ENCODE measurements at places on chromosomes 11 and 22. TPM values are rescaled to one million over a fixed set of nuclear protein-coding genes. Genes with fewer than 3 reads are reported as not detected.

Gene KCNJ1
- total RNA-seq: not detected

Gene ELMOD1
- 1.4 TPM for total RNA-seq

Gene NTM
- 50.4 TPM for total RNA-seq

Gene LGALS12
- total RNA-seq: not detected

Gene FAT3
- total RNA-seq: 0.06 TPM

Gene CCDC87
- total RNA-seq: 0.34 TPM

Gene DYNC2H1
- total RNA-seq: 27.7 TPM

Gene MRGPRE
- not detected for total RNA-seq

- DNase-seq: no peak
These were observed 8.6 kb downstream of the RPUSD4 start for GRCh38 chr11:126202646-126203359.

- peak; percentile 56 for DNase-seq
These were observed 146.7 kb downstream of the CTTN start for GRCh38 chr11:70544774-70545609.

- no peak for DNase-seq
These were observed 392.9 kb downstream of the NTM start for GRCh38 chr11:131763193-131763890.

DNA sequence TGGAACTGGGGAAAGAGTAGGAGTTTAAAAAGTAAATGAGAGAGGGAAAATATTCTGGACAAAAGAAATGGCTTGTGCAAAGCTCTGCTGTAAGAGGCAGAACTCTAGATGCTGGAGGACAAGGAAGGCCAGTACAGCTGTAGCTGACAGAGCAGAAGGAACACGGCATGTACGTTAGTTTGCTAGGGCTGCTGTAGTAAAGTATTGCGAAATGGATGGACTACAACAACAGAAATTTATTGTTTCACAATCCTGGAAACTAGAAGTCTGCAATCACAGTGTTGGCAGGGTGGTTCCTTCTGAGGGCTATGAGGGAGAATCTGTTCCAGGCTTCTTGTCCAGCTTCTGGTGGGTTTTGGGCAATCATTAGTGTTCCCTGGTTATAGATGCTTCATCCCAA lies 454.4 kb downstream of the NTM start:
- DNase-seq: no peak

GRCh38 chr11:86062719-86063118 lies 6.2 kb downstream of the PICALM start:
- DNase-seq: no peak

DNA sequence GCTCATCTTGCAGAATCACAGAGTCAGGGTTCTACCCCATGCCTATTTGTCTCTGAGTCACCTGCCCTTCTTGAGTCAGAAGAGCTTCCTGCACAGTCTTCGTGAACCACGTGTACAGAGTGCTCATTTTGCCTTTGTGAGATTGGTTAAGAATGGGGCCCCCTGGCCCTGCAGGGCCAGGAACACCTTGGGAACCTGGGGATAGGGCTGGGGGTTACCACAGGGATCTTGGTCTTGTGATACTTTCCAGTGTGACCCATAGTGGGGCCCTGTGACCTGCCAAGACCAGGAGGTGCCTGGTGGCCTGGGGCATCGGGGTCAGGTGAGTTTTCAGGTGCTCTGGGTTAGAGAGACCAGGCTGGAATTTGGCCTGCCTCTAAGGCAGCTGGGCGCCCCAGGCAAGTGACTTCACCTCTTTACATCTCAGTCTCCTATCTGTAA lies 9.4 kb downstream of the TMPRSS13 start:
- DNase-seq: no peak

DNA sequence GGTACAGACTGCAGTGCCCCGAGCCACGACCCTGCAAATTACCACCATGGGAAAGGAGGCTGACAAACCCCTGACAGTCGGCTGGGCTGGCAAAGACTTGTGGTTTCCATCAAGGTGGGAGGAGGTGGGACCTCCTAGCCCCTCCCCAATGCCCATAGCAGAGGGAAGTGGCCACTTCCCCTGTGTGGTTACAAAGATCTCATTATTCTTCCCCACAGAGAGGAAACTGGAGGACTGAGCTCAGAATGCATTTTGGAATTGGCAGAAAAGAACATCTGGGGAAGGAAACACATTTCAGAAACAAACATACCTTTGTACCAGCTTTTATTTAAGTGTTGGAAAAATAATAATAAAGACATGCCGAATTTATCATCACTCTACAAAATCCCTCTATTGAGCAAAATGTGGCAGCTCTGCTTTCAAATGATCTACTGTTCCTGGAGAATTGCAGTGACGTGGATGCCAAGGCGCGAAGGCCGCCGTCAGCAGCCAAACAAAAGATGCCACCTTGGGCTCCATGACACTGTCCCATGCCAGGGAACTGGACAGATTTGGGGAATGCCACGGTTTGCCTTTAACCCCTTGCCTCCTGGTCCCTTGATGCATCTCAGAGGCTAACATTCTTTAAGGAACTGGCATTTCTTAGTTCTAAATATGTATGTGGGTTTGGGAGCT lies 169.6 kb downstream of the CRYBB2 start:
- DNase-seq: no peak

DNA sequence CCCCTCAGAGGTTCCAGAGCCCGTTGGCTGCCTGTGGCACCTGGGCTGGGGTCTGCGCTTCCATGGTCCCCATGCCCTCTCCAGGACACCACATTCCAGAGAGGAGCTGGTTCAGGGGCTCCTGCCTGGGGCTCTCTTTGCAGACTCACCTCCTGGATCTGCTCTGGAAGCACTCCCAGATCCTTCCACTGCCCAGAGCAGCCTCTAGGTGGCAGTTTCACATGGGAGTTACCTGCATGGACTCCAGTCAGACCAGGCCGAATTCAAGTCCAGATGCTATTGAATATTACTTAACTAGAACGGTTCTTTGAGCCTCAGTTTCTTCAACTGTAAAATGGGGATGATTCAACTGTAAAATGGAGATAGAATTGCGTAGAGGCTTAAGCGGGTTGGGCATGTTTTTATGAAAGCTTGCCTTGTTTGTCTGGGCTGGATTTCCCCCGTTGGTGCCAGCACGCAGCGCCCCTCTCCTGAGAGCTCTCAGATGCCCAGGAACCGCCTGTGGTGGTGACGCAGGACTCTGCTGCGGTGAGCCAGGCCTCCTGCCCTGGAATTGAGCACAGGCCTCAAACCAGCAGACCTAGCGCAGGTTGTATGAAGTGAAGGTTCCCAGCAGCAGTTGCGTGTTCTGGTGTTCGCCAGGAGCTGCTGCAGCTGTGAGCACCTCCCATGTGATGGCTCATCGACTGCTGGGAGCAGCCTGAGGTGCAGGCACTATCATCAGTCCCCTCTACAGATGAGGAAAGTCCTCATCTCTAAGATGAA lies 44.2 kb downstream of the LMO1 start:
- peak; percentile 28 for DNase-seq

DNA sequence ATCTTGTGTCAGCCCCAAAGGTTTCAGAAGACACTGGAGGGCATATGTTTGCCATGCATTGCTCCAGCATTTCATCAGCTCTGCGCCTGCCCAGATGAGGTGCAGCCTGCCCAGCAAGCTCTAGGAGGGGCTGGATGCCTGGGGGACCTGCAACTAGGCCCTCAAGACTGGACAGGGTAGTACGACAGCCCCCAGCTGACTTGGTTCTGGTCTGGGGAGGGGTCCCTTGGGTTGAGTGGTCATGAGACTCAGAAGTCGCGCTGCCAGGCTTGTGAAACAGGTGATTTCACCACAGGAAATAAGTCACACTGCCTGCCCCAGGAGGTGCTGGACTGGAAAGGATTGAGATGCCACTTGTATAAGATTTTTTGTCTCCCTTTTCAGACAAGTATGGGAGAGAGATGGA lies 23.4 kb downstream of the TPBGL start:
- no peak for DNase-seq

DNA sequence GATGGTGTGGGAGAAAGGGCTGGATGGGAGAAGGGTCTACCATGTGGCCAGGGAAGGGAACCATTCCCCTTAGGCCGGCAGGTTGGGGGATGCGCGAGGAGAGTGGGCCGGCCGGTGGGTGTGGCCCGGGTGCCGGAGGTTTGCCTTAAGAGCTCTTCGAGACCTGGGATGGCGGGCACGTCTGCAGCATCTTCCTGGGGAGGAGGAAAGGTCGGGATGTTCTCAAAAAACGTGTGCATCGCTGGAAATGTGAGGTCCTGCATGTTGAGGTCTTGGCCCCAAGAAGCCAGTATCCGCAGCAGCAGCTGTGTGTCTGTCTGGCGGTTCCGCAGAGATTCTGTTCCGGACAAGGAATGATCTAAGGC lies 1.4 kb downstream of the NAV2 start:
- no peak for DNase-seq

- DNase-seq: no peak
These were observed 99.5 kb downstream of the NAV2 start for GRCh38 chr11:19812096-19812495.

DNA sequence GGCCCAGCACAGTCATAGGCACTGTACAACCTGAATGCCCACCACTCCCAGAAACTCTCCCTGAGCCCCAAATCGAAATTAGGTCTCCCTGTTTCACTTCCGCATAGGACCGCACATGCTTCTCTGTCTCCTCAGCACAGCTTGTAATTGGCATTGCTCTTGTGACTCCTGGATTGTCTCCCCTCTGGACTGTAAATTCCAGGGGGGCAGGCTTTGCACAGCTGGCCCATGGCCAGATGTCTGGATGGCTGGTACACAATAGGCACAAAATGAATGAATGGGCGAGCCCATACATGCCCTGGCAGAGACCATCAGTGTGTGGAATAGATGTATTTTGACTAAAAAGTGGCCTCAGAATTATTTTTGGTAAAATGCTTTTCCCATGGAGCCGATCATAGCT lies 63.3 kb upstream of the PHF21B start:
- DNase-seq: no peak

DNA sequence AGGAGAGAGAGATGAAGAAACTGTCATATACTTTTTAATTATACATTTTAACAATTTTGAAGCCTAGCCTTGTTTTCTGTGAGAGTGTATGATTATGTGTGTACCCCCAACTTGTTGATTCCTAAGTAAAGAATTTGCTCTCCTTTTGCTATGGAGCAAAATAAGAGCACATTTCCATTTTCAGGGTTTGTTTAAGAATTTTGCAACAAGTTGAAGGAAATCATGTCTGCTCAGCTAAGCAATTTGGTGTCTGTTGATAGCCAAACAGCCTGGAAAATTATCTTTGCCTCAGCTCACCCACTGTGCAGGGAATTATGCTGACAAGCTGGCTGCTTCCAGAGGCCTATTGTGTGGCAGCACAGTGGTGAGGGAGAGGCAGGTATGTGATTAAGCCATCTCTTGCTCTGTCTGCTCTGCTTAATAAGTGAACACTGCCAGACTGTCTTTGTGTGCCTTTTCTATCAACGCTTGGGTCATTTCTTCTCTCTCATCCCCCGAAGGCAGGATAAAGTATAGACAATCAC lies 135.1 kb upstream of the TTC12 start:
- DNase-seq: no peak

DNA sequence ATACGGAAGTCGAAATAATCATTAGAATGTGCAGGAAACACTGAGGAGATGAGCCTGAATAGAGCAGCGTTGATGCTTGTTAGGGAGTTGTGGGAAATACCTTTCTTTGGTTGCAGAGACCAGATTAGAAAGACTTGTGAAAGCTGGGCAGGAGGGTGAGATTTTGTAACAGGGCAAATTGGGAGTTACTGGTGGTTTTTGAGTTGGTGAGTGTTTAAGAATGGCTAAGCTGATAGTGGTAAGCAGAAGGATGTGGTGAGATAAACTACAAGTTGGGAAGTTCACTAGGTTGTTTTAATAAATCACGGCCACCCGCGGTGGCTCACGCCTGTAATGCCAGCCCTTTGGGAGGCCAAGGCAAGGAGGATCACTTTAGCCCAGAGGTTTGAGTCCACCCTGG lies 34.4 kb downstream of the MCAM start:
- no peak for DNase-seq

DNA sequence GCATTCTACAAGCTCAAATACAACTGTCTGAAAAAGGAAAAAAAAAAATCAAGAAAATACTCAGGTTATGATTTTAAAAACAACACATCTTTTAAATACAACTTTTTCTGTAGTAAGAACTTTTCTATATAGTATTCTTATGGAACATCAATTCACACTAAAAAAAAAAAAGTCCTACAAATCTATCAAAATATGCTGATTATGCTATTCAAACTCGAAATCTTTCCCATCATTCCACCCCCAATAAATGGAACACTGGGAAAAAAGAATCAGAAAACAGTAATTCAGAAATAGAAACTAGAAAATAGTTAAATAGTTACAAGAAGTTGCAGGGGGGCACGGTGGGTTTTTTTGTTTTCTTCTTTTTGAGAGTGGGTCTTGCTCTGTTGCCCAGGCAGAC lies 77.4 kb downstream of the PICALM start:
- no peak for DNase-seq

GRCh38 chr11:121711939-121712338 lies 259.2 kb upstream of the SORL1-AS1 start:
- peak; percentile 20 for DNase-seq

GRCh38 chr11:20029193-20029592 lies 131.1 kb downstream of the DBX1 start:
- DNase-seq: no peak

DNA sequence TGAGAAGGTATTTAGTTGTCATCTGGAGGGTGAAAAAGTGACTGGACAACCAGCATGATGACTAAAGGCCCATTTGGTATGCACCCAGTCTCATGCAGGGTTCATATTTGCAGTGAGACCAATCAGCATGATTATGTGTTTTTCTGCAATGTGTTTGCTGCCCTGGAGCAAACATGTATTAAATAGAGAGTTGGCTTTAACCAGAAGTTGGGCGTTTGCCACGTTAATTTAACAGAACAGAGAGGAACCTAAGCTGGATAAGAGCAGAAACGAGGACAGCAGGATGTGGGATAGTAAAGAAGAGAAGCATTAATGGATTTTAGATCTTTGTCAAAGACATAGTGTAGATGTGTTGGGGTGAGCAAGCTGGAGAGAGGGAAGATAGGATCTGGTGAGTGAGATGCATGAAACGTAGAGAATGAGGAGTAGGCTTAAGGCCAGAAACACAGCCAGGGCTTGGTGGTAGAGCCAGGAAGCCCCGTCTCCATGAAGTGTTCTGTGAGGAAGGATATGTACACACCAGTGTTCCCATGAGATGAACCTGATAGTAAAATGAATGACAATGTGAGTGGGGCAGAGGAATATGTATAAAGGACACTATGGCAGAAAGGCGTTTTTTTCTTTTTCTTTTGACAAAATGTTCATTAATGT lies 164.0 kb upstream of the PDGFD start:
- no peak for DNase-seq

GRCh38 chr11:73274722-73275380 lies 2.7 kb downstream of the P2RY6 start:
- DNase-seq: no peak

GRCh38 chr22:42683578-42684283 lies 34.5 kb upstream of the CYB5R3 start:
- no peak for DNase-seq

GRCh38 chr11:6472934-6473333 lies 807 bp downstream of the TRIM3 start:
- DNase-seq: no peak
